ENCODE measurements at places on chromosomes 13 and 19.

- no peak for DNase-seq
These were observed 30.2 kb downstream of the HSPH1 start for GRCh38 chr13:31131470-31131961.

- DNase-seq, result peak; percentile 86
These were observed 1168.4 kb downstream of the SLITRK1 start for GRCh38 chr13:82713687-82714405.

GRCh38 chr19:7257148-7258040 is 36.8 kb downstream of the INSR start:
- DNase-seq, result no peak

DNA sequence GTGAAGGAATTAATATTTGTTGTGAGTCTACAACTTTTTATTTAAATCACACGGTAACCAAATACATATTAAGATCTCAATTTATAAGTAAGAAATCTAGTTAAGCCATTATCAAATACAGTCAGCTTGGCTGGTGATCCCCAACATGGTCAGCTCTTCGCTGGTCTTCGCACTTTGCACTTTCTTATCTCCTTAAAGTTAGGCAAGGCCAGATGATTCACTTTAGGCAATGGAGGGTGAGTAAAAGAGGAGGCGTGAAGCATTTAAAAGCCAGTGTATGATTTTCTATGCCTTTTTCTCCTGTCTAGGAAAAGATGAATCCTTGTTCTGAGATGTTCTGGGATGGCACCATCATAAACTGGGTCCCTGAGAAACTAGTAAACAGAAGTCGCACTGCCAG is 793.7 kb upstream of the ARGLU1 start:
- no peak for DNase-seq

- peak; percentile 35 for DNase-seq
These were observed 17.5 kb downstream of the KLF2 start for GRCh38 chr19:16342002-16342715.

- DNase-seq, result no peak
These were observed 124.3 kb upstream of the TMTC4 start for GRCh38 chr13:100798739-100799361.

DNA sequence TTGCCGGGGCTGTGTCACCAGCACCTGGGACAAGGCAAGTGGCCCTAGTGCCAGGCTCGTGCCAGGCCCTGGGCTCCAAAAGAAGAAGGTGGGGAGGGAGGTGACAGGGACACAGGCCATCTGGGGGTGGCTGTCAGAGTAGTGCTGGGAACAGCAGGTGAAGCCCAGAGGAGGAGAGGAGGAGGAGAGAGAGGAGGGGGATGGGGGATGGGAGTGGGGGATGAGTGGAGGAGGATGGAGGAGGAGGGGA is 18.7 kb downstream of the LSM4 start:
- no peak for DNase-seq

- DNase-seq, result no peak
These were observed 720.3 kb downstream of the UQCRFS1 start for GRCh38 chr19:28492621-28493020.

- no peak for DNase-seq
These were observed 114.9 kb downstream of the ESD start for GRCh38 chr13:46682015-46682414.

DNA sequence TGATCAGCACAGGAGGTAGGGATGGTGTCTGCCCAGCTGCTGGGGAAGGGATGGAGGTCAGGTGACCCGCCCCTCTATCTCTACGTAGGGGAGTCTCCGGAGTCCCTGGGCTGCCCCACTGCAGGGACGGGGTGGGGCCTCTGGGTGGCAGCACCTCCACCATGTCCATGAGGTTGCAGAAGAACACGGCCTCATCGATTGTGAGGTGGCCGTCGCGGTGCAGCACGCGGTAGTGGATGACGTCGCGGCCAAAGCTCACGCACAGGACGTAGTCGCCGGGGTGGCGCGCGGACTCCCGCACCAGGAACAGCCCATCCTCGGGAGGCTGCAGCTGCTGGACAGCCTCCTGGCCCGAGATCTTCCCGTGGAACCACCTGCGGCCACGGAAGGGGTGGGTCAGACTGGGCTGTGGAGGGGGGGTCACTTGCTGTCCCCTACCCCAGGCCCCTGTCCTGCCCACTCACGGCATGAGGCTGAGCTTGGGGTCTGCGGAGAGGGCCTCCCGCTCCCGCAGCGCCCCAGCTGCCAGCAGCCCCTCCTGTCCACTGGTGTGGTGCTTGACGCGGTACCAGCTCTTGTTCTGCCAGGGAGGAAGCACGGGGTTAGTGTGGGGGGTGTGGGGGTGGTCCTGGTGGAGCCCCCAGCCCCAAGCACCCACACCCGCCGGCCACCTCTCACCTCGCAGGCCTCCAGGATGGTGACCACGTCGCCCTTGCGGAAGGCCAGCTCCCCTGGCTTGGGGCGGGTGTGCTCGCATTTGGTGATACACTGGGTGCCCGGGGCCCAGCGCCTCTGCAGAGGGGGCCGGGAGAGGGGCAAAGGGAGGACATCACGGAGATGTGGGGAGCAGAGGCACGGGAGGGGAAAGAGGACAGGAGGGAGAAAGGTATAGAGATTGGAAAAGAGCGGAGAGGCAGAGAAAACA is 2.3 kb downstream of the MATK start:
- DNase-seq, result no peak

DNA sequence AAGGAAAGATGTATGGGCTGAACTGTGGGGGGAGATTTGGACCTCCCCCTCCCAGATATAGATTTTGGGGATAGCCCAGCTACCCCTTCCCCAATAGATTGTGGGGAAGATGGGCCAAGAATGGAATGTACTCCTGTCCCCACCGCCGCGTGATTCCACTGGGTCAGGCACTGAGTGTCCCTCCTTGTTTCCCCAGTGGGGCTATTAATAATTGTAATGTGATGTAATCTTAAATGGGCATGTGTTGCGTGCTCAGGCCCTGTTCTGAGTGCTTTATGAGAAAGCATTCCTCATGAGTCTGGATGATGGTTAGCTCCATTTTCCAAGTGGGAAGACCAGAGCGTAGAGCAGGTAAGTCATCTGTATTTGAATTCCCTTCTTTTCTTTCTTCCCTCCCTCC is 1.4 kb downstream of the PSMD8 start:
- DNase-seq, result peak; percentile 63

DNA sequence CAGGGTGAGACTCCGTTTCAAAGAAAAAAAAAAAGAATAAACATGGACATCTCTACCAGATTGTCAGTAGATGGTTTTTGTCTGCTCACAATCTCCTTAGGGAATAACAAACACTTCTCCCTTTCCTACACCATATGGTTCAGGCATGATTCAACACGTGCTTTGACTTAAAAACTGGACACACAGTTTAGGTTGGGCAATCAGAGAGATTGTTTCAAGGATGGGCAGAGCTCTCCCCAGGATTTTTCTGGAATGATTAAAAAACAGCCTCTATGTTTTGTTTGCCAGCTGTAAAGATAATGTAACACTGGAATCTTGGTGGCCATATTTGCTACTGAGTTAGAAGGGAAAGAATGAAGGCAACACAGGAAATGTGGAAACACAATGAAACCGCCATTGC is 150.1 kb upstream of the TSC22D1 start:
- DNase-seq, result peak; percentile 86

DNA sequence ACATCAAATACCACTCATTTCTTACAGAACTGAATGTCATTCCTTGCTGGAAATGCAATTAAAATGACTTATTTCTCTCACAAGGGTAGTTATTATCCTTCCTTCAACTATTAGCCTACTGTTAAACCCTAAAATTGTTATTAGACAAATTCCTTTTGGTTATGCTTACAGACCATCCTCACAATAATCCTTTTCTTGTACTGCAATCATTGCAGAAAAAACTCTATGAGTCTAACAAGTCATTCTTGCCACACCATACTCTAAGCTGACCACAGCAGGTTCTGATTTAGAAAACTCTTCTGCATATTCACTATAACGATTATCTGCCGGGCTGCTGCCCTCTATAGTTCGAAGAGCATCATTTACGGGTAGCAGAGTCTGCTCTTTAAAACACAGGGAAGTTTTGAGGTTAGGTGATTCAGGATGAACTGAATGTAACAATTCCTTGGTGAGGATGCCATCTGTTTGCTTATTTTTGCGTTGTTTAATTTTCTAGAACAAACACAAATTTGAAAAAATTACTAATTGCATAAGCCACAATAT is 38.2 kb downstream of the MTMR6 start:
- DNase-seq, result peak; percentile 64

- DNase-seq, result peak; percentile 97
These were observed 129.0 kb upstream of the SPRY2 start for GRCh38 chr13:80469853-80470381.

DNA sequence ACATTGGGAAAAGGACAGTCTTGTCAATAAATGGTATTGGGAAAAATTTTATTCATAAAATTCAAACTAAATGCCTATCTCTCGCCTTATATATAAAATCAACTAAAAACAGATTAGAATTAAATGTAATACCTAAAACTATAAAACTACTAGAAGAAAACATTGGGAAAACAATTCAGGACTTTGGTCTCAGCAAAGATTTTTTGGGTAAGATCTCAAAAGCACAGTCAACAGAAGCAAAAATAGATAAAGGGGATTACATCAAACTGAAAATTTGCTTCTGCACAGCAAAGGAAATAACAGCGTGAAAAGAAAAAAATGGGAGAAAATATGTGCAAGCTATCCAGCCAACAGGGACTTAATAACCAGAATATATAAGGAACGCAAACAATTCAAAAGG is 24.3 kb upstream of the ZC3H13 start:
- no peak for DNase-seq

- peak; percentile 72 for DNase-seq
These were observed 2.4 kb downstream of the TIMM13 start for GRCh38 chr19:2424686-2425621.

DNA sequence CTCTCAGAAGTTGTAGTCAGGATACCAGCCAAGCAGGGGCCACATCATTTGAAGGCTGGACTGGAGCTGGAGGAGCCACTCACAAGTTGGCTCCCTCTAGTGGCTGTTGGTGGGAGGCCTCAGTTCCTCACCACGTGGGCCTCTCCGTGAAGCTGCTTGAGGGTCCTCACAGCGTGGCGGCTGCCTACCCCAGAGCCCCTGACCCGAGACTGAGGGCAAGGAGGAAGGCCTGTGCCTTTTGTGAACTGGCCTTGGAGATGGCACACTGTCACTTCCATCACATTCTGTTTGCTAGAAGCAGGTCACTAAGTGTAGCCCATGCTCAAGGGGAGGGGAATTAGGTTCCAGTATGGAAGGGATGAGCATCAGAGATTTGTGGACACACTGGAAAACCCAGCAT is 14.6 kb downstream of the GNA11 start:
- DNase-seq, result peak; percentile 29

GRCh38 chr13:93328943-93329342 is 102.3 kb downstream of the GPC6 start:
- DNase-seq, result no peak

DNA sequence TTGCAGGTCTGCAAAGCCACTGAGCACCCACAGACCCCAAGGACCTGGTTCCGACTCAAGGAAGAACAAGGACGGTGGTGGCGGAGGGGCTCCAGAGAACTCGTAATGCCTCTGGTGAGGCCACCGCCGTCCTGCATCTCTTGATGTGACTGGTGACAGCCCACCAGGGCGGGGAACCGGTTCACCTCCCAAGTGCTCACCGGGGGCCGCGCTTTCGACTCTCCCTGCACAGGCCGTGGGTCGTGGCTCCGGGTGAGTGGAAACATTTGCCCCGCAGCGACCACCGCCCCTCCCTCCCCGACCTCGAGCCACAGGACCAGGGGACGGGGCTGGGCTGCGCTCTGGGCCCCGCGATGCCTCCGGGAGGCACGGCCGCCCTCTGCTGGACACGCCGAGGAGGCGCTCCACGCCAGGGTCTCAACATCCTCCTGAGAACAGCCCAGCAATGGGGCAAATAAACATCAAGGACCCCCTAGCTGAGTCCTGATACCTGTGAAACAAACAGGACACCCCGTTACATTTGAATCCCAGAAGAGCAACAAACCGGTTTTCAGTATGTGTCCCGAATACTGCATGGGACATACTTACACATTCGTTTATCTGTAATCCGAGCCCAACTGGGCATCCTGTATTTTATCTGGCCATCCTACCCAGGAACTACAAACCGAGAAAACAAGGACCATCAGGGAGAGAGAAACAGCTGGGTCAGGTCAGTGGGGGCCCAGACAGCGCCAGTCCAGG is 3.9 kb upstream of the PLPP2 start:
- DNase-seq, result no peak

DNA sequence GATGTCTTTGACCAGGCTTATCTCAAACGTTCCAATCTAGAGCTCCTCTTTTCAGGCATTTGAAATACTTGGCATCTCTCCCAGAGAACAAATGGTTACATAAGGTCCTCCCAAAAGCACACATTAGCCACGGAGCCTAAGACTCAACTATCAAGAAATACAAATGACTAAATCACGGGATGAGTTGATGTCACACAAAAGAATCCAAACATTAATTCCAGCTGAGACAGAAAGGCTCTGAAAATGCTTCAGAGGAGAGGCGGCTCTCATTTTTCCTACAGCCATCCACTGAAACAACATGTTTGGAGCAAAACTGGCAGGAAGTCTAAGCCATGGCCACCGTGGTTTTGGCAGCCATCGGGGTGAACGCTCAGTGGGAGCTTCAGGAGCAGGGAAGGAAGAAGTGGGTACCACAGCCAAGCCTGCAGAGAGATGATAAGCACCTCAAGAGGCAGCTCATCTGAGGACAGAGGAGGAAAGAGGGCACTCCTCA is 122.5 kb downstream of the STK24 start:
- peak; percentile 91 for DNase-seq

DNA sequence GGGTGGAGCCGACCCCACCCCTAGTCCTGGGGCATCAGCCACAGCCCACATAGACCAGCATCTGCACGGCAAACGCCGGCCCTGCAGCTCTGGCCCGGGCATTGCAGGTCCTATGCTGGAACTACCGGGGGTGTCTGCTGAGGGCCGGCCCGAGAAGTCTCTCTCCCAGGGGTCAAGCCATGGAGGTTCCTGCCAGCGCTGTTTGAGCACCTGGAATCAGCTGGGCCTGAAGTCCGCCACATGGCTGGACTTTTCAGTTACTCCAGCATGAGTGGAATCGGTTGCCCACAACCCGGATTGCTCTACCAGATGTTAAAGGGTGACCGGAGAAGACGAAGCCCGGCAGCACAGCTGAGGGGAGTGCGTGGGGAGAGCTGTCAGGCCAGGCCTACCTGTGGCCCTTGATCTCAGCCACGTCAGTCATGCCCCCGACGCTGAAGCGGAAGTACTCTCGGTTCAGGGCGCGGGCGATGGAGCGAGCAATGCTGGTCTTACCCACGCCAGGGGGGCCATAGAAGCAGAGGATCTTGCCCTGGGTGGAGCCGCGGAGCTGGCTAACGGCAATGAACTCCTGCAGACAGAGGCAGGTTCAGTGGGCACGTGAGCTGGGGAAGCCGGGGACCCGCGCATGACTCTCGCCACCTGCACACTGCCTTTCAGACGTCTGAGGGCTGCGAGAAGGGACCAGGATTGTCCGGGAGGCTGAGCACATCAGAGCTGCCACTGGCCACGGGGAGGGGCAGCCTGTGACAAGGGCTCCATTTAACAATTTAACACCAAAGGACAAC is 8.7 kb downstream of the RPL36 start:
- DNase-seq, result no peak
